ENCODE measurements at places on chromosomes 12 and 14.

GRCh38 chr12:34298176-34298970 lies 276.1 kb downstream of the ALG10 start:
- no peak for DNase-seq

- no peak for DNase-seq
Observed at GRCh38 chr12:9066755-9067423, 48.8 kb downstream of the A2M start.

DNA sequence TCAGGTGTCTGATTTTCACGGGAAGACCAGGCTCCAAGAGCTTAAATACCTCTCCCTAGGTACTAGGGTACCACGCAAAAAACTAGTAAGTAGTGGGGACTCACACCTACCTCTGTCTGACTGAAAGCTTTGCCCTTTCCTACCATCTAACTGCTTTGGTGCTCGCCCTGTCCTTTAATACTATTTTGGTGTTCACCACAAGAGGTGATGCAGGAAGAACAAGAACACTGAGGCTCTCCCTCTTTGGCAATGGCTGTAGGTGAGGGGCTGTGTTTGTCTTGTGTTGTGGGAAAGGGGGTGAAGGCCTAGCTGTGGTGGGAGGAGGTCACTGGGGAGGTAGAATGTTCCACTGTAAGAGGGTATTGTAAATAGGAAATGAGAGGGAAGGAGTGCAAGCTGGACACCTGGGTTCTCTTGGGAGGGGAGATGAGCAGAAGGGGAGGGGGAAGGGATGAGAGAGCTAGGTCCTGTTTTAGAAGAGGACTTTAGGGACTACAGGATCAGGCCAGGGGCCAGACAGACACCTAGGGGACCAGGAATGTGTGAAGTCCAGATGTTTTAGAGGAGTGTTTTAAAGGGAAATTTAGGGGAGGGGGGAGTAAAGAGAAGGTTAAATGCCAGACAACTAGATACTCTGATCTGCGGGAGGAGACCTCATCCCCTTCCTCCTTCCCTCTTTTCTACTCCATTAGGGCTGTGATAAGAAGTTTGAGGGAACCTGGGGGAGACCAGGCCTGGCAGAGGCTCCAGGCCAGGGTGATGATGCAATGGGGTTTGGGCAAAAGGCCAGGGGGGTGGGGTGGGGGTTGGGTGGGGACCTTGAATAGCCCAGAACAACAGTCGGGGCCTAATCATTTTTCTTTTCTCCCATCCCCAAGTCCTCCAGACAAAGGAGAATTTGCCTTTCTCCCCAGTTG lies 2.1 kb downstream of the ITGA5 start:
- DNase-seq: no peak

DNA sequence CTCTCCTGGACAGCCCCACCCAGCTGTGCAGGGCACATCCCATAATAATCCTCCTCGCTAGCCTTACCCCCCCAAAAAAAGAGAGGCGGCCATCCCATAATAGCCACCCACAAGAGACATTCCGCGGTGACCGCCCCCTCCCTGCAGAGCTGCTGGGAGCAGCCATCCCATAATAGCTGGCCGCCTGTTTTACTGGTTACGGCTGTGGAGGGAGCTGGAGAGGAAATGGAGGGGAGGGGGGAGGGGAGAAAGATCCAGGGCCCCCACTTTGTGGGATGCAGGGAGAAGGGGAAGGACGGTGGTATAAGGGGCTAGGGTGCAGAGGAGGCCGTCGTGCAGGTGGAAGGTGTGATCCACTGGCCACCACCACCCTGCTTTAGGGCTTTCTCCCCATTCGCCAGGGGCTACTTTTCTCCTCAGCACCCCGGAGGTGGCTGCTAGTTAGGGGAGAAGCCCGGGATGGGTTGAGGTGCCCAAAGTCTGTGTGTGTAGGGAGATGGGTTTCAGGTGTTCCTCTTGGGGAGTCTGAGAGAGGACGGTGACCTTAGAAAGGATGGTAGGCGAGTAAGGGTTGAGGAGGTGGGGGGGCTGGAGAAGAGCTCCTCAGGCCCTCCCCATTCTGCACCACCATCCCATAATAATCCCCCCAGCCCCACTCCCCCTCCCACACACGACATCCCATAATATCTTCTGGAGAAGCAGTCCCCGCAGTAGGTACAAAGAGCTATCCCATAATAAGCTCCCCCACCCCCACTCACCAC lies 6.0 kb upstream of the CHD4 start:
- DNase-seq: peak; percentile 73

DNA sequence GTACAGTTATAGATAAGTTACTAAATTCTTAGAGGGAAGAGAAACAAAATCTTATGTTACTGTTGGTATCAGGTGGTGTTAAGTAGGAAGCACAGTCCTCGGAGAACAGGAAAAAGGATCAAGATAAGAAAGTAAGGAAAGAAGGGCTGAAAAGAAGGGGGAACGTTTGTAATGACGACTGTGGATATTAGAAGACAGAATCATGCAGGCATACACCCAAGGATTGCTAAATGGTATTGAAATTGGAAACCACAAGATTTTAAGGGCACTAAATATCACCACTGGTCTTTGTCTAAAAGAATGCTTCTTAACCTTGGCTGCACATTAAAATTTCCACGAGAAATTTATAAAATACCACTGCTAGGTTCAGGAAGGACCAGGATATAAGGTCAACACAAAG lies 34.1 kb upstream of the ERGIC2 start:
- DNase-seq: no peak

GRCh38 chr12:75890660-75891059 lies 140.9 kb downstream of the PHLDA1 start:
- DNase-seq: no peak

- no peak for DNase-seq
Observed at GRCh38 chr12:112362310-112362709, 19.9 kb downstream of the HECTD4 start.

- DNase-seq: no peak
Observed at GRCh38 chr12:72030277-72030676, 91.6 kb downstream of the TPH2 start.

GRCh38 chr12:64603183-64603841 lies 7.0 kb upstream of the RASSF3 start:
- DNase-seq: no peak

- peak; percentile 13 for DNase-seq
Observed at GRCh38 chr14:97113339-97113738, 316.2 kb downstream of the VRK1 start.

GRCh38 chr12:45518291-45519235 lies 210.9 kb upstream of the ARID2 start:
- DNase-seq: peak; percentile 57

DNA sequence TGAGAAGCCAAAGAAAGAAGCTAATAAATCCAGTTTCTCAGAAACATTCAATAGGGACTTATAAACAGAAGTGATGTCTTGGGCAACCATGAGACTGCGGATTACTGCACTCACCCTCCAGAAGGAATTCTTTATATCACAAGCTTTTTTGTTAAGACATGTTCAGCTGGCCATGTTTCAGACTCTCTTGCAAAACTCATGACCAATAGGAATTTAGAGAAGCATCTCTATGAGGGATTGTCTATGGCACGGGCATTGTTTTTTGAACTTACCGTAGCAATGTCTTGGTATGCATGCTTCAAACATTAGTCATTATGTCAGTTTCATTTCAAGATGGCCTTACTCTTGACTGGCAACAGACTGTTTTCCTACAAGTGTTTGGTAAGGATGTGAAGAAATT lies 15.5 kb upstream of the ZNF268 start:
- DNase-seq: no peak

DNA sequence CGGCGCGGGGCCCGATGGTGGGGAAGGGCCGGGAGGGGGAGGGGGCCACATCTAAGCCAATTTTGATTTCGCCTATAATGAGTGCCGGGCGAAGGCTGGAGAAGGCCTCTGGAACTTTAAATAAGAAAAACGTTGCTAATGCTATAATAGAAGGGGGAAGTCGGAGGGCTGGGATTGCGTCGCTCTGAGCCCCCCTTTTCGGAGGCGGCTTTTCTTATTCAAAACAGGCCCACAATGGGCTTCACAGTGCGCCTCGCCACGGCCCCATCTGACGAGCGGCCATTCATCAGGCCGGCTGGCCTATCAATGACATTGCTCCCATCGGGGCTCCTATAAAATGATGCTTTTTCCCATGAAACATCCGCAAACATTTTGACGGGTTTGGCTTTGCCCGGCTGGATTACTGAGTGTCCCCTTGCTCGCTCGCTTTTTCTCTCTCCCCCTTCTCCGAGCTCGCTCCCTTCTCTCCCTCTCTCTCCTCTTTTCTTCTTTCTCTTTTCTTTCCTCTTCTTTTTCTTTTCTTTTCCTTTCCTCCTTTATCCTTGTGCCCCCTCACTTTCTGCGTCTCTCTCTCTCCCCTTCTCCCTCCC lies at the start of gene RFX4:
Gene RFX4 (plus strand): TSS at position 364 of the 590 bp plus-strand sequence. CDS start 317 bp downstream, outside the sequence.
- DNase-seq: no peak

DNA sequence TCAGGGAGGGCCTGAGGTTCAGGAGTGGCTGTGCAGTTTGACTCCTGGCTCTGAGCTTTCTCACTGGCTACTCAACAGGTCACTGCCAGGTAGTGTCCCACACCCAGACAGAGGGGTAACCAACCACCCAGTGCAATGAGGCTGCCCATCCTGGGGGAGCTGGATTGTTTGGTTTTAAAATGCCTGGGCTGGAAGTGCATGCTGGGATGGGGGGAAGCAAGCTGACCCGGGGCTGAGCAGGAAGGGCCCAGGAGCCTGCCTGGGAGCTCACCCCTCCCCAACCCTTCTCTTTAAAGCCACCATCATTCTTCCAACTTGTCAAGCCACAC lies 12.6 kb upstream of the ABHD12B start:
- DNase-seq: no peak

DNA sequence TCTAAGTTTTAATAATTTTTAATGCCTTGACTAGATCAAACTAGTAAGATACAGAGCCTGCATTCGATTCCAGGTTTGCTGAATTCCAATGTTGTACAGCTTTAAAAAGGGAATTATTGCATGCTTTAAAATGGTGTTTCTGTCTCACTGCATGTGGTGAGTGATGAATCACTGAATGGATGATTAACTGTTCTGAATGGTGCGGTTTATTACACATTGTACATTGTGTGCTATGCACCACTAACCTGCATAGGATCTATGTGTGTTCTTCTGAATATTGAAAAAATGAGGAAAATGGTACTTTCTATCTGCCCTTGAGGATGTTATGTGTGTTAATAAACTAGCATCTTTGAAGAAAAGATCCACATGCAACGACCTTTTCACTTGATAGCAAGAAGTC lies 231.7 kb downstream of the NRXN3 start:
- peak; percentile 86 for DNase-seq

- DNase-seq: no peak
Observed at GRCh38 chr12:113895176-113895575, 70.9 kb downstream of the RBM19 start.

DNA sequence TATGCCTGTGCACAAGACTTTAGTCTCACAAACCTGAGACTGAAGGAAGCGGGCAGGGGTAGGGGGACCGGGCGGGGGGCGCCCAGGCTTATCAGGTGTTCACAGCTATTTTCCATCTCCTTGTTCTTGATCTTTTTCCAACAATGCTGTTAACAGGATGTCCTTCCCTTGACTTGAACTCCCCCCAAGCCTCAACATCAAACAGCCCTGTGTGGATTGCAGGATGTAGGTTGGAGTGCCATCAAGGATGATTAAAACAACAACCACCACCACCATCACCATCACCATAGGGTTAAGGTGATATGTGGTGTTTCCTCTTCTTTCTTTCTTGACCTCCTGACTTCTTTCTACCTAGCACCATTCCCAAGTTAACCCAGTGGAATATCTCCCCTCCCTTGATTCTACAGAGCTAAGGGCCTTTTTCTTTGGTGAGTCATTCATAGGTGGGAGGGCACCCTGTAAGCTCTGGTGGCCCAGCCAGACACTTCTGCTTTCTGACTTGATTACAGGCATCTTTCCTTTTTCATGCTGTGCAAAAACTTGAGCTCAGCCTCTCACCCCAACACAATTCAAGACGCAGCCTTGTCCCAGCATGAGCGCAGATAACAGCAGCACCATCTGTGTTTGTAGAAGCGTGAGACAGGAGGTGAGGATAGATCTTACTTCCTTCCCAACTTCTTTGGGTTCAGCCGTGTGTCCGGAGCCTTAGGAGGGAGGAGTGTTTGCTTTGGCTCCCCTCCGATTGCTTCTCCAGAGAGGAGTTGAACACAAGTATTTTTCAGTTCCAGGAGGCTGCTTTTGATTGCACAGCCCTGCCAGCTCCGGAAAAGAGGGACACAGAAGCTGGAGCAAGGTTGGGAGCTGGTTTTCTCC lies 26.8 kb downstream of the FLVCR2 start:
- DNase-seq: peak; percentile 47

- DNase-seq: no peak
Observed at GRCh38 chr12:14874882-14875281, 10.8 kb downstream of the MGP start.

GRCh38 chr12:29025937-29026336 lies 123.1 kb upstream of the FAR2 start:
- DNase-seq: no peak

DNA sequence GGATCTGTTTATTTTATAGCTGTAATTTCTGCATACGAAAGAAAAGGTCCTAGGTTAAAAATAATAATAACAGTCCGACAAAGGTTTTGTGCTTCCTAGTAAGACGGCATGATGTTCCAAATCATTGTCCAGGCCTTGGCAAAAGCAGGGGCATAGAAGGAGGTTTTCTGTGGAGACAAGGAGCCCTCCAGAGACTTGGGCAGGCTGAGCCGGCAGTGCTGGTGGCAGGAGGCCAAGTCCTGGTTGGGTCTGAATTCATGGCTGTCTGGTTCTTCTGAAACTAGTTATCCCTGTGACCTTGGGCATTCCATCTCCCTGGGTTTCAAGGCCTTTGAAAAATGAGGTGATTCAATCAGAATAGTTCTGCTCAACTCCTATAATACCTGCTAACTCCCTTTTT lies 44.0 kb downstream of the KCNK13 start:
- DNase-seq: no peak

DNA sequence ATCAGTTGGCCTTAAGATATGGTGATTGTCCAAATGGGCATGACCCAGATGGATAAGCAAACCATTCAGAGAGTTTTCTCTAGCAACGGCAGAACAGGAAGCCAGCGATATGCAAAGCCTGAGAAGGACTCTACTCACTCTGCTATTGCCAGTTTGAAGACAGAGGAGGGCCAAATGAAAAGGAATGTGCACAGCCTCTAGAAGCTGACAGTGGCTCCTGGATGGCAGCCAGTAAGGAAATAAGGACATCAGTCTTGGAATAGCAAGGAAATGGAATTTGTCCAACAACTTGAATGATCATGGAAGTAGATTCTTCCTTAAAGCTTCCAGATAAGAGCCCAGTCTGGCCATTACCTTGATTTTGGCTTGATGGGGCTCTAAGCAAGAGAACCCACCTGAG lies 60.0 kb downstream of the TMTC2 start:
- DNase-seq: peak; percentile 52

DNA sequence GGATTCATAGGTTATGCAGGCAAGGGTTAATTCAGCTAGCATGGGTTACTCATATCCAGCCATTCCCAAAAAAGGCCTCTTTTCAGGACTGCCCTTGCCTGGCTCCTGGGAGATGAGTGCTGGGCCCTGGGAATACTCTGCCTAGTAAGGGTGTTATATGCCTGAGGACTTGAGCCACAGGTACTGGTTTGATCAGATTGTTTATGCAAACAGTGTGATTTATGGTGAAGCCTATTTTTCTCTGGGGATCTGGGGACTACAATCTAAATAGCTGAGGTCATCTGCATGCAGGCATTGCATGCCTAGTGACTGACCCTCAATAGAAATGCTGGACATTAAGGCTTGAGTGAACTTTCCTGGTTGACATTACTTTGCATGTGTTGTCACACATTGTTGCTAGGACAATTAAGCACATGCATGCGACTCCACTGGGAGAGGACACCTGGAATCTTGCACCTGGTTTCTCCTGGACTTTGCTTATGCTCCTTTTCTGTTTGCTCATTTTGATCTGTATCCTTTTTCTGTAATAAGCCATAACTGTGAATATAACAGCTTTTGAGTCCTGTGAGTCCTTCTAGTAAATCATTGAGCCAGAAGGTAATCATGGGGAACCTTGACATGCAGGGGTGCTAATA lies 73.0 kb downstream of the RAD51B start:
- DNase-seq: peak; percentile 39
